Temporal lobe (tissue), 4 donors: ENCODE measurements at places on chromosomes 2 and 18. TPM values are rescaled to one million over a fixed set of nuclear protein-coding genes. Genes with fewer than 3 reads are reported as not detected.

Gene SLC9A4
- total RNA-seq: 0.25 TPM

Gene FIGN
- 3.7 TPM for total RNA-seq

Gene KLHL14
- 39.6 TPM for total RNA-seq

Gene BOLL
- total RNA-seq: not detected

Gene PDCD1
- not detected for total RNA-seq

Gene SCG2
- 81.9 TPM for total RNA-seq

Gene PSTPIP2
- total RNA-seq: 1.2 TPM

Gene REEP1
- 125 TPM for total RNA-seq
